ENCODE measurements at places on chromosomes 7 and 10.

DNA sequence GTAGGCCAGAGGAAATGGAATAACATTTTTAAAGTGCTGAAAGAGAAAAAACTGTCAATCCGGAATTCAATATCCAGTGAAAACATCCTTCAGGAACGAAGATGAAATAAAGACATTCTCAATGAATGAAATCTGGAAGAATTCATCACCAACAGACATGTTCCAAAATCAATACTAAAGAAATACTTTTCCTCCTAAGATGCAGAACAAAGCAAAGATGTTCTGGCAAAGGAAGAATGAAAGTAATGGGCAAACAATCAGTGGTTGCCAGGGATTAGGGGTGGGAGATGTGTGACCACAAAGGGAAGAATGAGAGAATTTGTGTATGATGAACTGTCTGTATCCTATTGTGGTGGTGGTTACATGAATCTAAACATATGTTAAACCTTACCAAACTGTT lies 52.8 kb upstream of the EEPD1 start:
- no peak for DNase-seq

- DNase-seq: no peak
Observed at GRCh38 chr7:98423043-98423442, 22.2 kb upstream of the BAIAP2L1 start.

GRCh38 chr10:62266611-62267010 lies 2.0 kb downstream of the RTKN2 start:
- no peak for DNase-seq

DNA sequence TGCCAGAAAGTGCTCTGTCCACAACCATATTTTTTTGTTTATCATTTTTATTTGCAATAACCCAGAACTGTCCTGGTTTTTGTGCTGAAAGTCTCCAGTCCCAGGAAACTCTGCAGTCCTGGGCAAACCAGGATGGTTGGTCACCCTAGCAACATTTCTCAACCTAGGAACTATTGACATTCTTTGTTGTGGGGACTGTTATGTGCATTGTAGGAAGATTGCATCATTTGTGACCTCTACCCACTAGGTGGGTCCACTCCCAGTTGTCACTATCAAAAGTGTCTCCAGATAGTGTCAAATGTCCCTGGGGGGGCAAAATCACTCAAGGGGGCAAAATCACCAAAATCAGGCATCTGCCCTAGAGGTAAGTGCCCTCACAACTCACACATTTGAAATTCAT lies 14.0 kb upstream of the SRI start:
- peak; percentile 75 for DNase-seq

GRCh38 chr10:96645191-96645721 lies 58.4 kb upstream of the TM9SF3 start:
- peak; percentile 25 for DNase-seq
